Suprapubic skin (tissue), 4 donors: ENCODE measurements at places on chromosomes 7 and 10. TPM values are rescaled to one million over a fixed set of nuclear protein-coding genes. Genes with fewer than 3 reads are reported as not detected.

- no peak for DNase-seq
Observed at GRCh38 chr7:97513326-97513725, 218.6 kb upstream of the TAC1 start.

GRCh38 chr10:108358912-108359311 lies 1194.4 kb upstream of the SORCS1 start:
- no peak for DNase-seq

DNA sequence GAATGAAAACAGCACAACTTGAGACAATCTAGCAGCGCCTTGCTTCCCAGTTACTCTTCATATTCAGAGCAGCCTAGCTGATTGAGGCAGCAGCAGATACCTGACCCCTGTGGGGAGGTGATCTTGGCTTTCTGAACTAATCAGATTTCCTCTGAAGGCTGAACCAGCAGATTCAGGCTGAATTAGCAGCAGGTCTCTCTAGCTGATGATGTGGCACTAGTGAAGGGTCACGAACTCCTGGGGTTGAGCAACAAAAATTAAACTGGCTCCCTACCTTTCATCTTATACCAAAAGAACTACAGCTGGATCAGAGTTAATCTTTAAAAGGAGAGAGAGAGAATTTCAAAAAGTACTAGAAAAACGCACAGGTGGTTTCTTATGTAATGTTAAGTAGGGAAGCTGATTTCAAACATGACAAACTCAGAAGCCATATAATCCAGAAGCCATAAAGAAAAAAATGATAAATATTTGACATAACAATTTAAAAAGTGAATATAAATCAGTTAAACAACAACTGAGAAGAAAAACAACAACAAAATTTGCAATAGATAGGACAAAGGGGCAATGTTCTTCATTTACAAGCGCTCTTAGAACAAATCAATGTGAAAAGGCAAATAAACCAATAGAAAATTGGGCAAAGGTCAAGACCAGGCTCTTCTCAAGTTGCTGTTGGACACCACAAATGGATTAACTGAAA lies 13.5 kb downstream of the SLC25A13 start:
- no peak for DNase-seq

DNA sequence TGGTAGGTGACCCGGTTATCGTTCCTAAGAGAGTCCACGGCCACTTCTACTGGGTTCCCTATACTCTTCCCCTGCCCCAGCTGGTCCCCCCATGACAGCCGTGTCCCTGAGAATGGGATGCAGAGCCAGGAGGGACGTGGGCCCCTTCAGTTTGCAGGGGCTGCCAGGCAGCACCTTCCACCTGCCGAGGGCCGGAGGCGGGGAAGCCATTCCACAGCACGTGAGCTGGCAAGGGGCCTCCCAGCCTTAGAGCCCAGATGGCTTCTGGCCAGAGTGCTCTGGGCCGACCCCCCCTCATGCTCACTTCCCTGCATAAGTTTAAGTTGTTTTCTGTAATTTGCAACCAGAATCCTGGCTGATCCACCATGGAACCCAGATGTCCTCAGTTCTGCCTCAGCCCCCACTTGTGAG lies 39.0 kb downstream of the DIP2C start:
- no peak for DNase-seq

- no peak for DNase-seq
Observed at GRCh38 chr10:79468015-79468560, 22.7 kb upstream of the ZCCHC24 start.

GRCh38 chr10:24708081-24708480 lies 15.6 kb downstream of the ARHGAP21 start:
- no peak for DNase-seq

DNA sequence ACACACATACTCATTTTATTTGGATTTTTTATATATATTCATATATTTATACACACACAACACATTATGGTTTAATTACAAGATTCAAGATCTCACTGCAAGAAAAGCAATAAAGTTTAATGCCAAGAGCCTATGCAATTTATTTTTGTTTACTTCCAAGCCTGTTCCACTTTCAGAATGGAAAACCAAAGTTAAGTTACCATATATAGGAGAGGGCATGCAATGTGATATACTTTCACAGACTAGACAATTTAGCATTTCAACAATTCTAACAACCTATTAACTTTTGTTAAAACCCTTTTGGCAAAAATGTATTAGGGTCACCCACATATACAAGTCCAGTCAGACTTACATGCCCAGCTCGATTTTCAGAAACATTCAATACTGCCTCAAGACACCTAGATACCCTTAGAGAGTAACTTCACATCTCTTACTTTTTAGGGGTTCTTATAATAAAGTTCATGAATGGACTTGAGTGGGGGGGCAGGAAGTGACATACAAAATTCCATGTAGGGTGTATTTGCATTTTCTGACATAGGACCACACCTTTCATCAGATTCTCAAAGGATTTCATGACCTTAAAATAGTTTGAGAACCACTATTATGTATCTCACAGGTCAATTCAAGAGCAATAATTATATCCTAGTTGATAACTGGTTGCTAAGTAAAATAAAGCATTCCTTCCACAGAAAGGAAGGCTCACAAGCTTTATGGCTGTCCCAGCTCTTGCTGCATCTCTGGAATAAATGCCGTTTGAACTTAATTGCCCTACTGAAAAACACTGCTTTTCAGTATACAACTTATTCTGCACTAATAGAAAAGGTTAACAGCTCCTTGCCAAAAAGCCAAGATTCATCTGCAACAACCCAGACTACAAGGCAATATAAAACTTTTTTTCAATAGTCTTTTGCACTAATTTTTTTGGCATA lies 2.5 kb downstream of the P4HA1 start:
- DNase-seq: no peak

DNA sequence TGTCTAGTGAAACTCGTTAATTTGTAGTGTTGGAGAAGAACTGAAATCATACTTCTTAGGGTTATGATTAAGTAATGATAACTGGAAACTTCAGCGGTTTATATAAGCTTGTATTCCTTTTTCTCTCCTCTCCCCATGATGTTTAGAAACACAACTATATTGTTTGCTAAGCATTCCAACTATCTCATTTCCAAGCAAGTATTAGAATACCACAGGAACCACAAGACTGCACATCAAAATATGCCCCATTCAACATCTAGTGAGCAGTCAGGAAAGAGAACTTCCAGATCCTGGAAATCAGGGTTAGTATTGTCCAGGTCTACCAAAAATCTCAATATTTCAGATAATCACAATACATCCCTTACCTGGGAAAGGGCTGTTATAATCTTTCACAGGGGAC lies 187.6 kb downstream of the CFTR start:
- DNase-seq: no peak

- no peak for DNase-seq
Observed at GRCh38 chr10:96850825-96851224, 18.7 kb downstream of the LCOR start.

DNA sequence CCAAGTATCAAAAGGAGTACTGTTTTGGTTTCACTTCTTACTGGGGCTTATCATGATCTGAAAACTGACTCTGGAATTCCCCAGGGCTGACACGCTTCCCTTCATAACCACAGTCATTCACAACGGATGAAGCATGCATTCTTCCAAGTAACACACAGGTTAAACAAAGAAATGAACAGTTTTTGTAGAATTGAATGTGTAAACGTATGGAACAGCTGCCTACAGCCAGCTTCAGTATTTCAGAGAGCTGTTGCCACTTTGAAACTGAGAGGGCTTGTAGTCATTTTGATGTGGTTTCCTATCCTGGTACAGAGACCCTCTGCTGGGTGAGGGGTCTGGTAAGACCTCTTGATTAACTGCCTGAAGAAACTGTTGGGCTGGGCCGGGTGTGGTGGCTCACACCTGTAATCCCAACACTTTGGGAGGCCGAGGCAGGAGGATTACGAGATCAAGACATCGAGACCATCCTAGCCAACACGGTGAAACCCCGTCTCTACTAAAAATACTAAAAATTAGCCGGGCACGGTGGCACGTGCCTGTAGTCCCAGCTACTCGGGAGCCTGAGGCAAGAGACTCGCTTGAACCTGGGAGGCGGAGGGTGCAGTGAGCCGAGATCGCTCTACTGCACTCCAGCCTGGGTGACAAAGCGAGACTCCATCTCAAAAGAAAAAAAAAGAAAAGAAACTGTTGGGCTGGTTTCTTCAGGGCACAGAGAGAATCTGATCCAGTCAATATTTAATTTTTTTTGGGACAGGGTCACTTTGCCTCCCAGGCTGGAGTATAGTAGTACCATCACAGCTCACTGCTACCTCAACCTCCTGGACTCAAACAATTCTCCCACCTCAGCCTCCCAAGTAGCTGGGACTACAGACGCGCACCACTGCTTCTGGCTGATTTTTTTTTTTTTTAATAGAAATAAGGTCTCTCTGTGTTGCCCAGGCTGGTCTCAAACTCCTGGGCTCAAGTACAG lies 4.7 kb downstream of the NFE2L3 start:
- no peak for DNase-seq

GRCh38 chr10:133117688-133118071 lies 30.0 kb downstream of the ADGRA1 start:
- DNase-seq: no peak

GRCh38 chr7:46156853-46157252 lies 235.8 kb upstream of the IGFBP3 start:
- no peak for DNase-seq

- no peak for DNase-seq
Observed at GRCh38 chr7:129550693-129551360, 48.5 kb downstream of the SMKR1 start.

DNA sequence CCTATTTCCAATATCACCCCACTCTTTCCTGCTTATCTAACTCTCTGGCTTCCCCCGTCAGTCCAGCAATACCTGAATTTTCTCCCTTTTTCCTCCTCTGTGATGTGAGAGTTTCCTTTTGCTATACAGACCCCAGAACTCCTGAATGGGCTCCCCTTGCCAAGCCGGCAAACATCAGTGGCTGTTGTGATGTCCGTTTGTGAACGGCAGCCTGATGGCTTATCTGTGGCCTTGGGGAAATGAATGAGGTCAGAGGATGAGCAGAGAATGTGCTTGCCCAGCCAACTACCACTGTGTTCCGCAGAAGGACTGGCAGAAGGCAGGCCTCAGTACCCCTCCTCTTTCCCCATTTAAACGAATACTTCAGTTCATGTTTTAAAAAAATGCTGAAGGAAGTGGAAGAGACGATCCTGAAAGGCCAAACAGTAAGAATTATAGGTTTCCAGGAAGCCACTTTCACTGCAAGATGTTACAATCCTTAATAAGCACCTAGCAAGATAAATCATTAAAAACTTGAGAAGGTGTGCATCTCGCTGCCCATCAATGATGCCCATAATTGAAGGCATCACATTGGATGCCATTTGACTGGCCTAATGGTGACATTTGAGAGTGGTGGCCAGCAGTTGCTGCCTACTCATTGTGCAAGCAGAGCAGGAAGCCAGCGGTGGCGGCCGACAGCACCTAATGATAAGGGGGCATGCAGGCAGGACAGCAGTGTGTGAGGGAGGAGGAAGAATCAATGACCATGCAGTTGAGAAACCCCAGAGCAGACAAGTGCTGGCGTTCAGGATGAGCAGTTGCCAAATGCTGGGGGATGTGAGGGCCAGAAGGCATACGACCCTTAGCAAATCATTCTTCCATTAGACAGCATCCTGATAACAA lies 31.5 kb downstream of the SLC18A2 start:
- no peak for DNase-seq

GRCh38 chr10:89035461-89035860 lies 44.9 kb downstream of the FAS start:
- DNase-seq: no peak

DNA sequence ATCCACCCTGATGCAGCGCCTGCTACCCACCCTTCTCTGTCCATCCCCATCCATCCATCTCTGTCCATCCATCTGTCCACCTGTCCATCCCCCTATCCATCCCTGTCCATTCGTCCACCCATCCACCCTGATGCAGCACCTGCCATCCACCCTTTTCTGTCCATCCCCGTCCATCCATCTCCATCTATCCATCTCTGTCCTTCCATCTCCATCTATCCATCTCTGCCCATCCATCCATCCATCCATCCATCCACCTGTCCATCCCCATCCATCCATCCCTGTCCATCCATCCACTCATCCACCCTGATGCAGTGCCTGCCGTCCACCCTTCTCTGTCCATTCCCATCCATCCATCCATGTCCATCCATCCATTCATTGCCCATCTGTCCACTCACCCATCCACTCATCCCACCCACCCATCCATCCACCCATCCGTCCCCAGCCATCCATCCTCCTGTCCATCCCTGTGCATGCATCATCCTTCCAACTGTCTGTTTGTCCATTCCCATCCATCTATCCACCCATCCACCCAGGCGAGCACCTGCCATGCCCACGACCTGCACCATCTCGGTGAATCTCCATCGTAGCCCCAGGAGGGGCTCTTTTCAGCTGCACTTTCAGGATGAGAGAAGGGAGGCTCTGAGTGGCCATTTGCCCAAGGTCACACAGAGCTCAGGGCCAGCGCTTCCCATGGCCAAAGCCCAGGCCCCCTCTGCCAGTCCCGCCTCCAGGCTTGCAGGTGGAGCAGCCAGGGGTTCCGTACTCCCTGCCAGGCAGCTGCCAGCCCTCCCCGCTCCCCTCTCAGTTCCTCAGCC lies 137.4 kb downstream of the LHPP start:
- DNase-seq: no peak

GRCh38 chr10:62373995-62374861 lies at the start of gene ZNF365:
Gene ZNF365 (plus strand): TSS chr10:62374369. CDS start chr10:62376194, 1,825 bp downstream.
- DNase-seq: no peak

GRCh38 chr10:101091546-101092290 lies 29.9 kb downstream of the KAZALD1 start:
- DNase-seq: no peak

DNA sequence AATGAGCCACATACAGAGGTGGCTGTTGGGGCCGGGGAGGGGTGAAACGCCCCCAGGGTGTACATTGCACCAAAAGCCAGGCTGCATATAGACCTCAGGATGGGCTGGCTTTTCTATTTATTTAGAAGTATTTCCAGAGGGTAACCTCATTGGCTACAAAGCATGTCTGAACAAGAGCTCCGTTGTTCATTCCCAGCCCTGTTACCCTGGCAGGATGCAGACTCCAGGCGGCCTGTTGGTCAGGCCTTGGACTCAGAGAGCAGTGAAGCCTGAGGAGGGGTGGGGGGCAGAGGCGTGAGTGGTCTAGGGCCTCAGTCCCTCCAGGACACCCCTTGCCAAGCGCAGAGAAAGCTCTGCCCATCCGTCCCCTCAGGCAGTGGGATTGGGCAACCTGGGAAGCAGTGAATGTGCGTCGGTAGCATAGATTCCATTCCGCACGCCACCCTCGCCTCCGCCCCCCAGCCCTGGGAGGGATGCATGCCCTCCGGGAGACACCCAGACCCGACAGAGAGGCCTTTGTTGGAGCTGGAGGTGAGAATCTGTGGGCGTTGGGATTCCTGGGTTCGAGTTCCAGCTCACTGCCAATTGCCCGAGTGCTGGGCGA lies 41.9 kb downstream of the TCF7L2 start:
- no peak for DNase-seq

The PNLIPRP2 gene
- total RNA-seq: not detected

The SPAM1 gene
- not detected for total RNA-seq

The AGAP5 gene
- total RNA-seq: 2.1 TPM

The FAM200A gene
- 4.0 TPM for total RNA-seq

The RET gene
- 0.59 TPM for total RNA-seq

The CYP17A1 gene
- not detected for total RNA-seq

The FEZF1 gene
- total RNA-seq: not detected

The NUTM2D gene
- total RNA-seq: 3.0 TPM
